ENCODE measurements at places on chromosomes 1 and 21.

DNA sequence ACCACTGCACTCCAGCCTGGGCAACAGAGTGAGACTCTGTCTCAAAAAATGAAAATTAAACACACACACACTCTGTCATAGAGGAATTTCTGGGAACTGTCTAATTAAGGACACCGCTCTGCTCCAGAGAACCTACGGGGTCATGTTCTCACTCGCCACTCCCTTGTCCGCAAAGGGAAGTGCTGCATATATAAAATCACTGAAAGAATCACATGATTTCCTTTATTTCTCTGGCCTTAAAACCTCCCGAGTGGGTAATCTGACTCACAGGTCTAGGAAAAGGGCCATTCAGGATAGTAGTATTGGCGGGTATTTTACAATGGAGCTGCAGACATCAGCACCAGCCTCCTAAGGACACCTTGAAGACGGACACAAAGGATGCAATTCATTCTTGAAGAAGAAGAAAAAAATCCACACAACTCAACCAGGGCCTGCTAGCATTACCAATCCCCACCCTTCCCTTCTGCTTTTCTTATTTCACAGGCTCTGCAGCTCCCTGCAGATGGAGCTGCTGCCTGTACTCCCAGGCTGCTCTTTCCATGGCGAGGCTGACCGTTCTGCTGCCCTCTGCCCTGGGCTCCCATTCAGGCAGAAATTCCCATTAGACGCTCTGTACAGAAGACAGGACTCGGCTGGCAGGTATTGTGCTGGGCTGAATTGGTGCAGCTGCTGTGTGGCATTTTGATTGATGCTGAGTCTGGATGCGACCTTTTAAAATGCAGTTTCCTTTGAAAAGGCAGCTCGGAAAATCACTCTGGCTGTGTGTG lies 53.3 kb upstream of the FAM89A start:
- no peak for DNase-seq

DNA sequence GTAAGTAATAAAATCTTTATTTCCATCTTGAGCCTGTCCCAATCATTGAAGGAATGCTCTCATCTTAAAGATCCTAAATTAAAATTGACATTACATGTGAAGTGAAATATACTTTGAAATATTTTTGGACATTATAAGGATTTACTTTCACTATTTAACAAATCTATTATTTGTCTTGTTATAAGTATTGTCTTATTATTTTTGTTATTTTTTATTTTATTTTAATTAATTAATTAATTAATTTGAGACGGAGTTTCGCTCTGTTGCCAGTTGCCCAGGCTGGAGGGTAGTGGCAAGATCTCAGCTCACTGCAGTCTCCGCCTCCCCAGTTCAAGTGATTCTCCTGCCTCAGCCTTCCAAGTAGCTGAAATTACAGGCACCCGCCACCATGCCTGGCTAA lies 343.2 kb downstream of the DPYD start:
- no peak for DNase-seq

DNA sequence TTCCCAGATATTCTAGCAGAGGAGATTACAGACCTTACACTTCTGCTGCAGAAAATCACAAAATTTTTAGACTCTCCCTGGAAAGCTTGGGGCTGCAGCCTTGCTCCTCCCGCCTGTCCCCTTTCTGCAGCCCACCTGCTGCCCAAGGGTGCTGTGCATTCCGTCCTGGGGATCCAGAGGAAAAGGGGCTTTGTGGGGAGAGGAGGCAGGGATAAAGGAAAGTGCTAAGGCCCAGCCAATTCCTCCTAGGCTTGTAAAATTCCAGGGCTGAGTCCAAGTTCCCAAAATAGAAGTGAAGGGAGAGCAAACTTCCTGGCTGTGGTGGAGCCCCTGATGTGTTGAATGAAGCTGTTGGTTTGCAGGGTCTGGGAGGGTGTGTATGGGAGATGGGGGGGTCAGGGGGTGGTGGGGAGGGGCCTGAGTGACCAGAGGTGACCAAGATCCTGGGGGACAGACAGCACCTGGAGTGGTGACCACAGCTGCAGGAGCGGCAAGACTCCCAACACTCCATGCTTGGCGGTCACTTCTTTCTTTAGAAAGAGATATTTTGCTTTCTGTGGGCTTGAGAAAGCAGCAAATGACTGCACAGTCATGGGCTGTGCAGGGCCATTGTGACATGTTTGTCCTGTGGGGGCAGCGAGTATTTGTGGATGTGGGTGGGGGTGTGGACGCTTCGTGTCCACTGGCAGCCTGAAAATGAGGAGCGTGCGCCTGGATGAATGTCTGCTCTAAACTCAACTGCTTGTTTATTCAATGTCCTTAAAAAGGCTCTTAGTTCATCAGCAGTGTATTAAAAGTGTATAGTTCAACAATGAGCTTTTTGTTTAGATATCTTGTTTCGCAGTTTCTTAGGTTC lies 68.4 kb downstream of the TLR5 start:
- no peak for DNase-seq

GRCh38 chr21:43190544-43190943 lies 21.7 kb downstream of the CRYAA start:
- DNase-seq: no peak

DNA sequence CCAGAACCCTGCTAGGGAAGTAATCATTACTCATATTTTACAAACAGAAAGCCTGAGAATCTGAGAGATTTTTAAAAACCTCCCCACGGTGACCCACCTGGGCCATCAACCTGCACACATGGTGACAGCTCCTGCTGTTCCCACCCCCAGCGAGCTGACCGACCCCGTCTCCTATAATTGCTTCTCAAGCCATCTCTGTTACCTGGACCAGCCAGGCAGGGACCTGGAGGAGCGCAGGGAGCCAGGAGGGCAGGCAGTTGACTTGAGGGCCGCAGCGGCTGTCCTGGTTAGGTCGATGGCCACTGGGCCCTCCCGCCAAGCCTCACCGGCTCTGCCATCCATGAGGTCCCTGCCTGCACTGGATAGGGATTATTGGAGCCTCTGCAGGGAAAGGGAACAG lies 7.7 kb downstream of the TFF2 start:
- DNase-seq: no peak

DNA sequence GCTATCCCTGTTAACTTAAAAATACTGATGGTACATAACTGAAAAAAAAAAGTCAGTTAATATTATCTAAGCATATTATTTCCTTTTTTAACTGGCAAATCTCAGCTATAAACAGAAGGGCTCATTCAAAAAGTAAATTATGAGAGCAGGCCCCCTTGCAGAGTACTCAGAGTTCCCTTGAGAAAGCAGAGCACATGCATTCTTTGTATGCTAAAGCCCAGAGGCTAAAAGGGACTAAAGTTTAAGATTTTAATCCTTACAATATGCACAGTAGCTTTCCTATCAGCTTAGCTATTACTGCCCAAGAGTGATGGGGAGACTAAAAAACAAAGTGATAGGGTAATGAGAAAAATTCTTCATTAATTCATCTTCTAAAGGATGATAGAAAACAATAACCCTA lies 18.5 kb downstream of the SLC16A1 start:
- DNase-seq: peak; percentile 22

DNA sequence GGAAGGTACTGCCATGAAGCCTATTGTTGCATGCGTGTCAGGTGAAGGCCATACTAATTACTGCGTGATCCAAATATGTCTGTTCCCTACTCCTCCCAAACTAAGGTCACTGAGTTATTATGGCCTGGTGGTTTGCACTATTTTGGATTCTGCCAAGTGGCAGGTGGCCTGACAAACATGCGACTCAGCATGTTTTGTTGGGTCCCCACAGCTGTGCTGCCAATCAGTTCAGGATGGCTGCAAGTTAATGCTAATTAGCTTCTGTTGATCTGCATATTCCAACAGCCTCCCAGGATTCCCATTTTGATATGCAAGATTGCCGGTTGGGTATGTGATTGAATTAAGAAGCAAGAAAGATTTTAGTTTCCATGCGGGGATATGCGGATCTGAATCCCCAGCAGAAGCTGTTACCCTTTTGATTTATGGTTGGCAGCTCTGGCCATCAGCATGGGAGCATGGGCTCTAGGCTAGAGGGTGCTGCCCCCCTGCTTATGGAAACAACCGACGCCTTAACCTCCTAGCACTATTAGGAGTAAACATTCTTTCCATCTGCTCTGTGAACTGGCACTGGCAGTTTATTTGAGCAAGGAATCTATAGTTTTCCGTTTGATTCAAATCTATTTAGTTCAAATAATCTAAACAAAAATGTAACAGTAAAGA lies 429.8 kb upstream of the C1orf87 start:
- DNase-seq: no peak

DNA sequence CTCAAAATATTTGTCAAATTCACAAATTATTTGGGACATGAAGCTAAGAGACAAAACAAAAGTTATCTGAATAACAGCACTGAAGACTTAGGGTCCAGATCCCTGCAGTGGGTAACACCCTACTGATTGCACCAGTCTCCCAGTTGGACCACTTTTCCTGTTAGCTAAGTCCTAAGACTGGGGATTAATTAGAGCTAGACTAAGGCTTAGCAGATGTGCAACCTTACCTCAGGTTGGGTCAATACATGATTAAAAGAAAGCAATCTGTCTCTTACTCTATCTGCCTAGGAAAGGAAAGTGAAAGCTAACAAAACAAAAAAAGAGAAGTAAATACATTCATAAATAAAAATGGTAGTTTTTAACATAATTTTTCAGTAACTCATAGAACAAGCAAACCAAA lies 737.2 kb upstream of the CHRM3 start:
- DNase-seq: no peak

DNA sequence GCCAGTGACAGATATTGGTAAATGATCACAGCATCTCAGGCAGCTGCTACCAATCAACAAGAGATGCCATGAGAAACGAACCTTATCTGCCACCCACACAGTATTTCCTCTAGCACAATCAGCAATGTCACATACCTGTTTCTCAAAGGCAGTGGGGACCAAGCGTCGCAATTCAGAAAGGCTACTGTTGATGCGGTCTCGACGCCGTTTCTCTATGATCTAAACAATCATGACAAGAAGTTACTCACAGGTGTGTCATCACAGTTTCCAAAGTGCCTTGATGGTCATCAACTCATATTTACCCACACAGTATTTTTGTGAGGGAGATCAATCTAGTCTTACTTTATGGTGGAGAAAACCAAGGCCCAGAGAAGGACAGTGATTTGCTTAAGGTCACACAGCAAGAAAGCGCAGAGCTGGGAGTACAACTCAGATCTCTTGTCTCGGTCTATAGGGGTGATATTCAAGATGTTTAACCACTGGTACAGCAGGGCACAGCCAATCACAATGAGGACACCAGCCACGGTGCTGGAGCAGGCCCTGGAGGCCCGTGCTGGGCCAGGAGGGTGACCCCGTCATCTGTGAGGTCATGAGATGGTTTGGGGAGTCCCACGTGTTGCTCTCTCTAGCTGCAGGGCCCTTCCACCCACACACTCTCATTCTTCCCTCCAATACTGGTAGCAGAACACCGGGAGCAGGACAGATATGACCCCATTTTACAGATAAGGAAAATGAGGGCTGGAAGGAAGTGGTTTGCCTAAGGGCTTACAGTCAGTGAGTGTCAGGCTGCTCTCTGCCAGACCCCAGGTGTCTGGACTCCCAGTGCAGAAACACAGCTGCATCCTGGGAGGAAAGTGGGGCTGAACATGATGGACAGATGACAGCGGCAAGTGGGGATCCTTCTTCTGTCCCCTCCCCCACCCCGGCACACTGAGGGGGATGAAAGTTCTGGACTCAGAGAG lies 7.8 kb downstream of the HEYL start:
- no peak for DNase-seq

DNA sequence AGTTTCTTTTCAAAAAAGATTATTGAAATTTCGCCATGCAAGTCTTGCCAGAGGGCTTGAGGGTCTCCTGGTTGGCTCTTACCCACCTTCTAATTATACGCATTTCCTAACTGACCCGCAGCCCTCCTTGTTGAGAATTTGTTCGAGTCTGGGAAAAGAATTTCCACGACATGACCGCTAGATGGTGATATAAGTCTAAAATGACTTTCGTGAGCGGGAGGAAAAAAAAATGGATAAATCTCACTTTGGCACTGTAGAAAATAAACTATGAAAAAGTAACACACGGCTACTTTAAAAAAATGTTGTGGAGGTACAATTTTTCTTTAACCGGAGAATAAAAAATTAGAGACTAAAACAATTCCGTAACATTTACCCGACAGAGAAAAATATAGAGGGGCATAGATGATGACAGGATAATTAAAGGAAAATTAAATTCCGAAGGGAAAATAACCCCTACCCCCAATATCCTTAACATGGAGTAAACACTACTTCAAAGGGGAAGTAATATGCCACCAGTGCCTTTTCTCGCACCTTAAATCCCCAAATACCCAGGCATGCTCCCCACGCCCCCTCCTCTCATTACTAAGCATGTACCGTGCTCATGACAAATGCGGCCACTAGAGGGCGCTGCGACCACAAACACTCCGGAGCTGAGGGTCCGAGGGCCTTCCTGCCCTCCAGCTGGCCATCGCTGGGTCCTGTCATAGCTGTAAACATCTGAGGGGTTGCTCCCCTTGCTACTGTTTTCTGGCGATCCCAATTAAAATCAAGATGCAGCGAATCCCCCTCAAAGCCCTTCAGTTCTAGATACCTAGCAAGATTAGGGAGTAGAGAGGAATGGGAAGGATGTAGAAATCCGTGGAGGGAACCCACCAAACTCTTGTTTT lies 266.9 kb downstream of the ASTN1 start:
- DNase-seq: peak; percentile 52

DNA sequence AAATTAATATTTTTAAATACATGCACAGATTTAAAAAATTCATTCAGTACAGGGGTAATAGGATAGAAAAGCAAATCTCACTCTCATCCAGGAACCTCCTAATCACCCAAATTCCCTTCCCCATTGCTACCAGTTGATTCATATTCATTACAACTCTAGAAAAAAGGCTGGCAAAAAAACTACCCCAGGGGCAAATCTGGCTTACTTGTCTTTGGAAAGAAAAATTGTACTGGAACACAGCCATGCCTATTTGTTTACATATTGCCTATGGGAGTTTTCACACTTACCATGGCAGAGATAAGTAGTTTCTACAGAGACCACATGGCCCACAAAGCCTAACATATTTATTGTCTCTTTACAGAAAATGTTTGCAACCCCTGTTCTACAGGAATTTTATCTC lies 8.9 kb upstream of the RBM34 start:
- DNase-seq: no peak

DNA sequence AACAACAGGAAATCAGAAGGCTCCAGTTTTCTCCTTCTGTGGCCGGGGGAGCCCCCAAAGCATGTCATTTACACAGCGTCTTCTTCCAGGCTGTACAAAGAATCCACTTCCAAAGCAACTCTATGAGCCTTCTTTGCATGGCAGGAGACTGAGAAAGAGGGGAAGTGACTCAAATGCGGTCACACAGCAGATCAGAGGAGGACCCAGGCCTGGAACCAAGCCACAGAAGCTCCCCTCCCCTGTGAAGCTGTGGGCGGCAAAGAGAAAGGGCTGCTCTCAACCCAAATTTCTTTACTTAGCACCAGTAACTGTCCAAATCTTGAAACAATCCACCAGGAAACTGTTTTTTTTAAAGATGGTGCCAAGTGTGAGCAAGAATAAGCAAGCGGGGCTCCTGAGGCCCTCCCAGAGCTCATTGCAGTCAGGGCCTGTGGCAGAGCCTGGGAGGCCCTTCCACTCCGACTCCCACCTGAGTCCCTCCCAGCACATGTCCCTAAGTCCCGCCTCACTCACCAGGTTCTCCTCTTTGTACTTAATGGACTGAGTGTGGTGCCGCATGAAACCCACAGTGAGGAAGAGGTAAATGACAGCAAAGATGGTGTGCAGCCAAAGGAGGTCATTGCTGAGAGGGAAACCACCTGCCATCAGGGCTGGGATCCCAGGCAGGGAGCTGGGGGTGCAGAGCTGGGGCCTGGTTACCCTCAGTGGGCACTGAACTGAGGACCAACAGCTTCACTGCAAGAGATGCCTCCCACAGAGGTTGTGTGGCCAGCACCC lies 15.9 kb downstream of the TMEM63A start:
- DNase-seq: peak; percentile 69

GRCh38 chr1:169779970-169780369 lies 14.7 kb downstream of the METTL18 start:
- no peak for DNase-seq

Data from GM10248 (cell line).